Astrocyte of the cerebellum (primary cell): ENCODE measurements at places on chromosomes 6 and 20.

DNA sequence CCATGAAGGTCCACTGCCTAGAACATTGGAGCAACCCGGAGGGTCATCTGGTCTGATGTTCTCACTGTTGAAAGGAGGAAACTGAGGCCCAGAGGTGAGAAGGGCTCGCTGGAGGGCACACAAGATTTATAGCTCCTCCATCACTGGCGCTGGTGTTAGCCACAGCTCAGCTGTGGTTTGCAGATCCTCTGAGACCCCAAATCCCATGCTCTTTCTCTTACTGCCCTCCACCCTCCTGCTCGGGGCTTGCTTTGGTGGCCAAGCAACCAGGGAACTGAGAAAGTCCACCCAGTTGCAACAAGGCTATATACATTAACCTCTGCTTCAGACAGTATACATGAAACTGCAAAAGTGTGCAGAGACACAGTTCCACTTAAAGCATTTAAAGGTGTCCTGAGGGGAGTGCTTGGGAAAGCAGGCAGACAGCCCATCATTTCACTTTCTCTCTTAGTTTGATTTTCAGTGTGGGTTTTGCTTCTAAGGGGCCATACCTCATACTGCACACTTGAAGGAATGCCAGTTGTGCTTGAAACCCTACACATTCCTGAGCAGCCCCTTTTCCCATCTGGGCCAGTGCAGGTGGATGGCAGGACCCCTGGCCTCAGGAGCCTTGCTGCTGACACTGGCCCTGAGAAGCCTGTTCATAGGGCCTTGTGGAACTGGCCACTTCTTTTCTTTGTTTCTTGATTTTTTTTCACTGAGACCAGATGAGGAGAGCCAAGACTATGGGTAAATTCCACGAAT, 347.6 kb downstream of the CDC5L start:
- no peak for DNase-seq

DNA sequence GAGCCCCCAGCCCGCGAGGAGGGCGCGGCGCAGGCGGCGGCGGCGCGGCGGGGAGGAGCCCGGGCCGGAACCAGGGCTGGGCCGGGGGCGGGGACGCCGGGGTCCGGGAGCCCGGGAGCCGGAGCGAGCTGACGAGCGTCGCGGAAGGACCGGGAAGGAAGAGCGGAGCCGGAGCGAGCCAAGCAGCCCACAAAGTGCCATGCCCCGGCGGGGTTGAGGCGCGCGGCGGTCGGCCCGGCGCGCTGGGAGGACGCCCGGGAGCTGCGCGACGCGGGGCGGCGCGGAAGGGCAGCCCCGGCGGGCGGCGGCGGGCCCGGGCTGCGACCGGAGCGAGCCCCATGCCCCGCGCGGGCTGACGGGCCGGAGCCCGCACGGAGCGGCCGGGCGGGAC, 289 bp downstream of the FOXP4 start:
- no peak for DNase-seq

- no peak for DNase-seq
These were observed 39.4 kb upstream of the TGM6 start for GRCh38 chr20:2341336-2341735.

- DNase-seq, result no peak
These were observed 1054.3 kb downstream of the EPHA7 start for GRCh38 chr6:92364948-92365541.

DNA sequence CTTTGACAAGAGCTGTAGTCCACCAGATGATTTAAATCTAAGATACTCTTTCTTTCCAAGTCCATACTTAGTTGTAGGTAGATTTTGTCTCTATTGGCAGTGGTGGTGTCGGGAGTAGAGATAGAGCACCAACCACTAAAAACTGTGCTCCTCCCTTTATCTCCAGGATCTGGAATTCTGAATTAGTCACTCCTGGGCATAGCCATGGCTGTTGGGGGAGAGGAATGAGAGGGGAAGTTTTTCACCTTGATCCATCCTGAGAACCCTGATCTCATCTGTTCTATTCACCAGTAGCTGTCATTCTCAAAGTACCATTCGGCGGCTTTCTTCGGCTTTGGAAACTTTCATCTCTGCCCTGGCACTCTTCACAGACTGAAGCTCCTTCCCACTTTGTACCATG, 35.6 kb upstream of the NKX2-4 start:
- DNase-seq, result no peak

DNA sequence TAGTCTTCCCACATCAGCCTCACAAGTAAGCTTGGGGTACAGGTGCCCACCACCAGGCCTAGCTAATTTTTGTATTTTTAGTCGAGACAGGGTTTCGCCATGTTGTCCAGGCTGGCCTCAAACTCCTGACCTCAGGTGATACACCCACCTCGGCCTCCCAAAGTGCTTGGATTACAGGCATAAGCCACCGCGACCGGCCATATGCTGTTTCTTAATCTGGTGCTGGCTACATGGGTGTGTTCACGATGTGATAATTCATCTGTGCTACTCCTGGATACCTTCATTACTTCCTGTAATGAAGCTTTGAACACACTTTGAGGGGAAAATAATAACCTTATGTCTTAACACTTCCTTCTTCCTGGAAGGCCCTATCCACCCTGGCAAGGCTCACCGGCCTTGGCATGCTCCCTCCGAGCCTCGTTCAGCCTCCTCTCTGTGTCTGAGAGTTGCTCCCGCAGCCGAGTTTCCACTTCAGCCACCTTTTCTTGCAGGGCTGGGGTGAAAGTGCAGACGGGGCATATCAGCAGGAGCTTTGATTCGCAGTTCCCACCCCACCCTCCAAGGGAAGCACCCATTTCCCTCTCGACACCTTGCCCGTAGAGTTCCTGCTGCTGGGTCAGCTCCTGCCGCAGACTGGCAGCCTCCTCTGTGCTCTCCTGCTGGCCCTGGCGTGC, 5.6 kb upstream of the PSORS1C2 start:
- no peak for DNase-seq

- peak; percentile 20 for DNase-seq
These were observed 40.4 kb upstream of the HMGA1 start for GRCh38 chr6:34196116-34196832.

- no peak for DNase-seq
These were observed 49.8 kb upstream of the VGLL2 start for GRCh38 chr6:117215353-117216090.

DNA sequence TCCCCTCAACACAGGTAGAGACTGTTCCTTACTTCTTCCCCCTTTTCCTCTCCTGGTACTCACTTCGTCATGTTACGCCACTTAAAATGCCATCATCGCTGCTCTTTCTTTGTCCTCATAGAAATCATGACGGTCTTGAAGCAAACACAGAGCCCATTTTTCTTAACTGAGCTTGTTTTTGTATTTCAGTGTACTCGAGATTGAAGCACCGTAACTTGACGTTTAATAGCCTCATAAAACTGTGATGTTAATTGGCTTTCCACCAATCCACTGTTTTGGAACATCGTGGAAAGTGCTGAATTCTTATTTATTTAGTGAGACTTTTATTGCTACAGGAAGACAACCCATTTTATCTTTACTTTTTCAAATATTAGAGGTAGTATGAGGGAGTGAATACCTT, 38.7 kb downstream of the DUSP22 start:
- DNase-seq, result no peak

- DNase-seq, result no peak
These were observed 99.2 kb downstream of the NOL4L start for GRCh38 chr20:32485770-32486478.

GRCh38 chr6:8315154-8315553, 120.2 kb downstream of the SLC35B3 start:
- no peak for DNase-seq

- no peak for DNase-seq
These were observed 12.5 kb downstream of the SLC18B1 start for GRCh38 chr6:132785936-132786335.

DNA sequence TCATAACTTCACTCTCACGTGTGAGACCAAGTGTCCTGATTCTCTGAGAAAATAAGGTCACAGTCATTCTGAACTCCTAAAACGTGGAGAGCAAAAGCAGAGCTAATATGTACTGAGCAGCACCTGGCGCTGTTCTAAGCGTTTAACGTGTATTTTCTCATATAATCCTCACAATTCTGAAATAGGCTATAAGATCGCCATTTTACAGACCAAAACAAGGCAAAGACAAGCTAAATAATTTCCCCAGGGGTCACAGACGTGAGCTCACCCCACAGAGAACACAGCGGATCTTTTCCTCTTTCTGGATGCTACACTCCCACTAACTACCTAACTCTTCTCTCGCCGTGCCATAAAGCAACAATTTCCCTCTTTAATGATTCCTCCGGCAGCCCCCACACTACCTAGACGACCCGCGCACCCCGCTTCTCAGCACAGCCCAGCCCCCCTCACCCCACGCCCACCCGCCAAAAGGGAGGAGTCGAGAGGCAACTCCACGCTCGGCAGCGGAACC, 636 bp downstream of the SUPT3H start:
- no peak for DNase-seq

DNA sequence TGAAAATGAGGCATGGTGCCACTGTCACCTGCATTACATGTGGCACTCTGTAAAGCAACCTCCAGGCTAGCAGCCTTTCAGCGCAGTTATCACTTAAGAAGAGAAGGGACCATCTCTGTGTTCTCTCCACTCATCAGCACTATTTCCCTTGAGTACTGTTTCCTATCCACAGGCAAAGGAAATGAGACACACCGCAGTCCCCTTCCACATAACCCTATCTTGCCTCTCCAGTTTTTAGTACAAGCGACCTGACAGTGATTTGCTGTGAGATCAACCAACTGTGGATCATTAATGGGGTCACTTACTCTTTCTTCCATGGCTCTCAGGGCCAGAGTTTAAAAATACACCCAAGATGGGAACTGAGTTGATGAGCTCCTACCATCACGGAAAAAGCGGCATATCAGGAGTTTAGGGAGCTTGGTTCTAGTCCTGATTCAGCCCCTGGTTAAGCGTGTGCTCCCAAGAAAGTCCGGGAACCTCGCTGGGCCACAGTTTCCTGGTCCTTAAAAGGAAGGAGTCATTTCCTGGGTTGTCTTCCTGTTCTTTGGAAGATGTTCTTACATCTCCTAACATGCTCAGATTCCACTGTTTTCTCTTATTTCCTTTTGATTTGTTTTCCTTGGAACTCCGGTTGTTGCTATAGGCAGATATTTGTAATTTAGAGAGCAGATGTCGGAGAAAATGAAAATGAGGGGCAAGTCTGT, 27.3 kb downstream of the PRDM1 start:
- no peak for DNase-seq

- DNase-seq, result peak; percentile 68
These were observed 195.5 kb downstream of the SIM1 start for GRCh38 chr6:100269189-100269588.

DNA sequence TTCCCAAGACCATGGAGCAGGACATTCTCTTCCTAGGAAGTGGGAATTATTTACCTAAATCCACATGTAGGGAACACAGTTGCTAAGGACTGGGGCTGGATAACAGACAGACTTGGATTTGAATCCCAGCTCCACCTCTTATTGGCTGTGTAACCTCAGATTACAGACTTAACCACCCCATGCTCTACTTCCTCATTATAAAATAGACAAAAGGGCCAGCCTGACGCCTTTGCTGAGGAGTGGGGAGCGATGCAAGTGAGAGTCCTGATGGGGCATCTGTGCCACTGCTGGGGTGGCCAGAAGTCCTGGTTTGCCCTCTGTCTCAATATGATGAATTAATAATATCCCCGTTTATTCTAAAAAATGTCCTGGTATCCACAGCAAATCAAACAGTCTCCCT, 46.8 kb downstream of the SPATA2 start:
- DNase-seq, result no peak

DNA sequence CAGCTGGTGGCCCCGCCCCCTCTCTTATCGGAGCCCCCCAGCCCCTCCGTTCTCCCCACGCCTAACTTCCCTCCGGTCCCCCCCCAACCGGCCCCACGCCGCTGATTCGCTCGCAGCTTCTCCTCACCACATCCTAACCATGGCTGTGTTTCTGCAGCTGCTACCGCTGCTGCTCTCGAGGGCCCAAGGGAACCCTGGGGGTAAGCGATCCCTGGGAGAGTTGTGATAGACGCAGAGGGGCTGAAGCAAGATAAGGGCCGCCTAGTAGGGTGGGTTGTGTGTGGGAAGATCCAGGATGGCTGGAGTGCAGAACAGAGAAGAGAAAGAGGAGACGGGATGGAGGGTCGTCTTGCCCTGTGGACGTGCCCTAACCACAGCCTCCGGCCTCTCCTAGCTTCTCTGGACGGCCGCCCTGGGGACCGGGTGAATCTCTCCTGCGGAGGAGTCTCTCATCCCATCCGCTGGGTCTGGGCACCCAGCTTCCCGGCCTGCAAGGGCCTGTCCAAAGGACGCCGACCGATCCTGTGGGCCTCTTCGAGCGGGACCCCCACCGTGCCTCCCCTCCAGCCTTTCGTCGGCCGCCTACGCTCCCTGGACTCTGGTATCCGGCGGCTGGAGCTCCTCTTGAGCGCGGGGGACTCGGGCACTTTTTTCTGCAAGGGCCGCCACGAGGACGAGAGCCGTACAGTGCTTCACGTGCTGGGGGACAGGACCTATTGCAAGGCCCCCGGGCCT, at the start of gene MPIG6B:
Gene MPIG6B (plus strand): TSS at position 129 of the 735 bp plus-strand sequence. CDS start 11 bp downstream, at position 140.
- DNase-seq, result no peak

- DNase-seq, result no peak
These were observed 4.7 kb upstream of the SLC22A2 start for GRCh38 chr6:160263196-160263939.

GRCh38 chr6:75762063-75762462, 13.0 kb downstream of the MYO6 start:
- no peak for DNase-seq

DNA sequence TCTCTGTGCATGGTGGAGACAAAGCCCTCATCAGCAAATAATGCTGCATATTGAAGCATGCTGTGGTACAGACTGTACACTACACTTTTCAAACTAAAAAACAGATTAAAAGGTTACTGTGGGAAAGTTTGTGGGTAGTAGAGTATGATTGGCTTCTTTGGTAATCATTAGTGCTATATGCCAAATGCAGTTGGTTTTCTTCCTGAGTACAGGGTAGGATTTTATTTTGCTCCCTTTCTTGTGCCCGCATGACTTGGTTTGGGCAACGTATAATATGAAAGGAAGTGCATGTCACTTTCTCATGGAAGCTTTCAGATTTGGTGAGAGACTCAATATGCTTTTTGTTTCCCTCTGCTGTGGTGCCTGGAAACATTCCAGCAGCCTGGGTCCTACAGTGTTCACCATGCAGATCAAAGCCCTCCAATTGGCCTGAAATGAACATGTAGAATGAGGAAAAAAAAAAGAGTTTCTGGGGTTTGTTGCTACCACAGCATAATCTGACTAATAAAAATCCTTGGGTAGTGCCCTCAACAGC, 270.7 kb upstream of the ADGRB3 start:
- peak; percentile 22 for DNase-seq

- no peak for DNase-seq
These were observed 111.0 kb downstream of the ATG5 start for GRCh38 chr6:106214531-106214930.
